Mesothelial cell of epicardium (in vitro differentiated cells): ENCODE measurements at places on chromosomes 1 and 21. TPM values are rescaled to one million over a fixed set of nuclear protein-coding genes. Genes with fewer than 3 reads are reported as not detected.
A peak's percentile ranks its signal among the peaks of the same experiment; 100 is the strongest.

DNA sequence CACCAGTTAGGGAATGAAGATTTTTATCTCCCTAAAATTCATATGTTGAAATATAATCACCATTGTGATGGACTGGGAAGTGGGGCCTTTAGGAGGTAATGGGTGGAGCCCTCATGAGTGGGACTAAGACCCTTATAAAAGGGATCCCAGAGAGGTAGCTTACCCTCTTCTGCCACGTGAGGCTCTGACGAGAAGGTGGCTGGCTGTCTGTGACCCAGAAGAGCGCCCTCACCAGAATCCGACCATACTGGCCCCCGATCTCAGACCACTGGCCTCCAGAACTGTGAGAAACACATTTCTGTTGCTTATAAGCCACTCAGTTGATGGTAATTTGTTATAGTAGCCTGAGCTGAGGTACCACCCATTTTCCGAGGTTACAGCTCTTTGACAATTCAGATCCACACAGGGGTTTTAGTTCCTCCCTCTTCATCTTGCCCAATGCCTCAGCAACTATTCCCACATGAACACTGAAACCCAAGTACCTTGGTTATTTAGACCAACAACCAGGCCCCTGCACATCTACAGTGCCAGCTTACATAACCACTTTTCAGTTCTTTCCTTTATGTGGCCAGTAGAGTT, 27.6 kb upstream of the HUNK start:
- H3K4me3 ChIP-seq: no peak overlapping the region
- peaks cover 26% of the 10 kb centered on the region for H3K4me1 ChIP-seq
- no peaks in the 10 kb centered on the region for H3K36me3 ChIP-seq
- no peak for DNase-seq
- H3K27ac ChIP-seq: peak overlapping the region; percentile 47
- H3K27me3 ChIP-seq: no peaks in the 10 kb centered on the region

- H3K27ac ChIP-seq: no peak overlapping the region
- no peaks in the 10 kb centered on the region for H3K36me3 ChIP-seq
- H3K27me3 ChIP-seq: no peaks in the 10 kb centered on the region
- no peak overlapping the region for H3K4me3 ChIP-seq
Measured at GRCh38 chr21:15141261-15141970, 76.6 kb upstream of the NRIP1 start.

- peaks cover 20% of the 10 kb centered on the region for H3K4me1 ChIP-seq
- H3K27ac ChIP-seq: no peak overlapping the region
- H3K4me3 ChIP-seq: no peak overlapping the region
Measured at GRCh38 chr1:66552829-66553228, 18.9 kb downstream of the SGIP1 start.

DNA sequence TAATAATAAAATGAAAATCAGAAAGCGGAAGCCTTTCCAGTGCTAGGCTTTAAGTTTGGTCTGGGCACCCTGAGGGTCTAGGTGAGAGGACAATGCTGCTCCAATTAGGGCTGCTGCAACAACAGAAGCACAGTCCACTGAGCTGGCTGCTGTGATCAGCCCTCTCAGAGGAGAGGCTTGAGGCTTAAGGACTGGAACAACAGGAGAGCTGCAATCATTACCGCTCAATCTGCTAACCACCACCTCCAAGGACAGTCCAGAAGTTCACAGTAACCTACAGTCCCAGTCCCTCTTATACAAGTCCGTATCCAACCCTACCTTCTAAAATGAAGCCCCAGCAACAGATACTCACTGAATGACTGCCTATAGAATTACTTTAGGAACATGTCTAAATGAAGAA, 62.1 kb downstream of the USP24 start:
- H3K27me3 ChIP-seq: no peaks in the 10 kb centered on the region
- H3K36me3 ChIP-seq: peaks cover 37% of the 10 kb centered on the region
- DNase-seq: no peak

SMCP gene
- total RNA-seq: not detected in 3 replicates

DMBX1 gene
- not detected in 3 replicates for total RNA-seq
